ENCODE measurements at places on chromosomes 1 and 21.

DNA sequence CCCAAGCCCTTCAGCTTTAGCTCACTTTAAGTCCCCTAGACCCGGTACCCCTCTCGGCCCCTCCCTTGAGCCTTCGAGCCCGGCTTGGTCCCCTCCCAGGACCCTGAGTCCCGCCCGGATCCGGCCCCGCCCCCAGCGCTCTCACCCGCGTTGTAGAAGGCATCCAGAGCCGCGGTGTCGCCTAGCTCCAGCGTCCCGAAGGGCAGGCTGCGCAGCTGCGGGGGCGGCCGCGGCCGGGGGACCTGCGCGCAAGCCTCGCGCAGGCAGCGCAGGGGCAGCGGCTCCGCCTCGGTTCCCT, 699 bp downstream of the MAP3K6 start:
- peak; percentile 68 for DNase-seq

- DNase-seq, result no peak
These were observed 57.2 kb downstream of the LAMC1 start for GRCh38 chr1:183080406-183080805.

GRCh38 chr1:99645699-99646531, at the start of gene PALMD:
Gene PALMD, plus strand, starts transcription at chr1:99646113. Its CDS starts 205 bp downstream, at chr1:99646318.
- DNase-seq, result peak; percentile 55

GRCh38 chr1:24985737-24986136, 55.7 kb upstream of the RUNX3 start:
- DNase-seq, result no peak

- no peak for DNase-seq
These were observed 3.6 kb downstream of the RGS1 start for GRCh38 chr1:192579010-192579738.

DNA sequence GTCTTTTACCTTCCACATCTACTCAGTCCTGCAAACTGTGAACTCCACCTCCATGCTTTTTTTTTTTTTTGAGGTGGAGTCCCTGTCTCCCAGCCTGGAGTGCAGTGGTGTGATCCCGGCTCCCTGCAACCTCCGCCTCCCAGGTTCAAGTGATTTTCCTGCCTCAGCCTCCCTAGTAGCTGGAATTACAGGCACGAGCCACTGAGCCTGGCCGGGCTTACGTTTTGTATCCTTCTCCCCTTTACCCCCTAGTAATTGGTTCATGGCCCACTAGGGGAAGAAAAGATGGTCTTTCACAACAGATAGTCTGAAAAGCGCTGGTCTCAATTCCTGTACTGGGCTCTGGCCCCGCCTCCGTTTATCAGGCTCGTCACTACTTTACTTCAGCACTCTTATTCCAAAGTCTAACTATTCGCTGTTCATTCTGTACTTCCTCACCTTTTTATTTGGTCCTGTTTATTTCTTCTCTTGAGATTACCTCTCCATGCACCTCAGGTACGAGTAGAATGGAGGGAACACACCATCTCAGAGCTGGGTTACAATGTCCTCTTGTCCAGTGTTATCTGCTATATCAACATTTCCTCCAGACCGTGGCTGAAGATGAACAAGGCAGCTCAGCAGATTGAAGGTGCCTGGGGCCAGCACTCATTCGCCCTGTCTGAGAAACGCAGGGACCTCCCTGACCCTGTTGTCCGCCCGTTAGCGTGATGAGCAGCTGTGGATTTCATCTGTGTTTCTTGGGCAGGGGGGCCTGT, 16.2 kb downstream of the CNST start:
- DNase-seq, result no peak

GRCh38 chr1:192747943-192748342, 60.9 kb upstream of the RGS2 start:
- peak; percentile 11 for DNase-seq

DNA sequence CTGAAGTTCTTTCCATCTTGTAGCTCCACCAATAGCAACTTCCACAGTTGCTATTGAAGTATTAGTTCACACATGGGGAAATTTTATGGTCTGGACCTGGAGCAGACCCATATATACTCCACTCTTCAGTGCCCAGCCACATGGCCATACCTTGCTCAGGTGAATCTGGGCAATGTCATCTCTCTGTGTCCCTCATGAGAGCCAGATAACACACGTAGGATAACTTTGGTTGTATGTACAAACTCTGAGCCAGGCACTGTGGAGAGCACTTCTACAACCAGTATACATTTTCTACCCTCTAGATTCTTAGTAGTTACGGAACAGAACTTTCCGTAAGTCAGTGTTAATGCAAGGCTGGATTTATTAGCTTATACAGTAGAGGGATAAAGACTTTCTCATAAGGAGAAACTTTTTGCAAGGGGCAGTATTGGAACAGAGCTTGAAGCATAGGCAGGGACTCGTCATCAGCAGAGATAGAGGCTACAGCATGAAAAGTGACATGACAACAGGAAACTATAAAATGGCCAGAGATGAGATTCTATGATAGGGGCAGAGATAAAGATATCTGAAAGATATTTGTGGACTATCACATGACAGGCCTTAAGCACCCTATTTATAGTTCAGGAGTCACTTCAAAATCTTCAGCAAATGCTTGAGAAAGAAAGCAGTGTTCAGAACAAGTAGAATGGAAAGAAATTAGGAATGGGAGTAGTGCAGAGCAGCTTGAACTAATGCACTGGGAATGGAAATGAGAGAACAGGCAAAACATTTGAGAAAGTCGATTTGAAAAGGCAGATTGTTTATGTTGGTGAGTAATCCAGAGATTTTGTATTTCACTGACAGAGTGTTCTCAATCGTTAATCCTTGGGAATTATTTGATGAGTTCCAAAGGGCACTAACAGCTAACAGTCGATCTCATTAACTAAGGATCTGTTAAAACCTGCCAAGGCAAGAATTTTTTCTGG, 481.8 kb downstream of the USP25 start:
- DNase-seq, result no peak

DNA sequence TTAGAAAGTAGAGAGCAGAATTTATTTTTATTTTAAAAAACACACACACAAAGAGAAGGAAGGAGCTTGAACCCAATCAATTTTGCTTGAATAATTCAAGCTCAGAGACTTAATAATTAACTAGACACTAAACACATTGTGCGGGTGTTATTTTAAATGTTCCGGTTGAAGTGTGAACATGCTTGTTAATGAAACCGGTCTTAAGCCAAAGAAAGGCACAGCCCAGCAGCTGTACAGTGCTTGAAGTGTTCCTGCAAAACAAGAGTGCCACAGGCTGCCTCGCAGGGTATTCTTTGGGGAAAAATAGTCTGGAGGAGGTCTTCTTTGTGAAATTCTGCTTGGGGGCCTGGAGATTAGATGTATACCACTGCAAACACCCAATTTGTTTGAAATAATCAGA, 2.2 kb upstream of the CDC42BPA start:
- no peak for DNase-seq

DNA sequence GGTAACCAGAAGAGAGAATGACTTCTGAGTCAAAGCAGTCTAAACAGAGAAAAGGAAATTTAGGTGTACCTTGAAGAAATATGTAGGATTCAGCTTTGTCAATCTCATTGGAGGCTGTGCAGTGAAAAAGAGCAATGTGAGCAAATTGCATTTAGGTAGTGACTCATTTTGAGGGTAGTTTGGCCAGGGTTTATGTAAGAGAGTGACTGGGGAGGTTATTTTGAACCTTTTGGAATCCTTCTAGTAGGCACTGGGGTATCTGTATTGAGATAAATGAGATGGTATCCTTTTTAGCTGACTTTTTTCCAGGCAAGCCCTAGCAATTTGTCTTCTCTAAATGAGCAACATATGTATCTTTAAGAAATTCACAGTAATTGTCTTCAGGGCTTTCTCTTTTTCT, 95.9 kb downstream of the DISP1 start:
- no peak for DNase-seq

GRCh38 chr1:225899044-225899925, 10.3 kb upstream of the LEFTY1 start:
- no peak for DNase-seq

DNA sequence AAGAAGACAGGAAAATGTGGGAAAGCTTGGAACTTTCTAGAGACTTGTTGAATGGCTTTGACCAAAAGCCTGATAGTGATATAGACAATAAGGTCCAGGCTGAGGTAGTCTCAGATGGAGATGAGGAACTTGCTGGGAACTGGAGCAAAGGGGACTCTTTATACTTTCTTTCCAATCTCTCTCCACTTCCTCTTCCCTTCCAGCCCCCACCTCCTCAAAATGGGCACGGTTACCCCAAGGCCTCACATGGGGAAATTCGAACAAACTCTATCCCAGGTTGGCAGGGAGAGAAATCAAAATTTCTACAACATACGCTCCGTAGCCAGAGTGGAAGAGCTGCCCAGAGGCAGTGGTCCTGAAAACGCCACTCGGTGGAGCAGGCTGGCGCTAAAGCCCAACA, 15.2 kb downstream of the PPT1 start:
- no peak for DNase-seq

Measured in hindlimb muscle (tissue), 1 donor.